ENCODE measurements at places on chromosomes 2 and 18.

GRCh38 chr2:146108993-146109392 lies 1589.1 kb upstream of the ZEB2 start:
- no peak for DNase-seq

GRCh38 chr2:200750323-200750910 lies 61.3 kb upstream of the BZW1 start:
- DNase-seq: no peak

- DNase-seq: no peak
Measured at GRCh38 chr2:53633441-53633840, 134.2 kb upstream of the CHAC2 start.

DNA sequence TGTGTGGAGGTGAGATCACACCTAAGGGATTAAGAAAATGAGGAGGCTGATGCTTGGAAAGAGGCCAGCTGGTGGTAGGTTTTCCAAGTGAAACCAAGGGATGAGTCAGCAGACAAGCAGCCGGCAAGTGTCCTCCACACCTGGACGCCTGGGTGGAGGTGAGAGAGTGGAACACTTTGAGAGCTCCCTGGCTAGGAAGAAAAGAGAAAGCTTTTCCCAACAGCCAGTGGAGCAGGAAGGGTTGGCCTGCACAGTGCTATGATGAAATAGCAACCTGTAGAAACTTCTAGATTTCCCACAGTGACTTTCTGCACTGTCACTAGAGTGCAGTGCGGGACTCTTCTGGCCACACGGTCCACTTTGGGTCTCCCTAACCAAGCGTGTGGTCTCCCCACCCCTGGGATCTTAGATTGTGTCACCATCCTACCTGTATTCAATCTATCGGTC lies 19.6 kb upstream of the IL37 start:
- DNase-seq: no peak

DNA sequence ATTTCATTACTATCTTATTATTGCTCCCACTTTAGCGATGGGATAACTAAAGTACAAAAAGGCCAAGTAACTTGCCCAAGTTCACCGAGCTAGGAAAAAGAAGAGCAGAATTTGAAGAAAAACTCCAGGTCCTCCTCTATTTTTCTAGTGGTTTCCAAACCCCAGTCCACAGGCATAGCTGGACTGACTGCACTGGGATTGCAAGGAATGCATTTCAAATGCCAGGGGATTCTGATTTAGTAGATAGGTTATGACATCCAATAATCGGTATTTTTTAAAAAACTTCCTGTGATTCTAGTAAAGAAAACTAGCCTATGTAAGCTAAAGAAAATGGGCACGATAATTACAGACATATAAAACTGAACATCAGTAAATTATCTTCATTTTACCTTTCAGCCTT lies 62.7 kb upstream of the GALNT5 start:
- DNase-seq: no peak

DNA sequence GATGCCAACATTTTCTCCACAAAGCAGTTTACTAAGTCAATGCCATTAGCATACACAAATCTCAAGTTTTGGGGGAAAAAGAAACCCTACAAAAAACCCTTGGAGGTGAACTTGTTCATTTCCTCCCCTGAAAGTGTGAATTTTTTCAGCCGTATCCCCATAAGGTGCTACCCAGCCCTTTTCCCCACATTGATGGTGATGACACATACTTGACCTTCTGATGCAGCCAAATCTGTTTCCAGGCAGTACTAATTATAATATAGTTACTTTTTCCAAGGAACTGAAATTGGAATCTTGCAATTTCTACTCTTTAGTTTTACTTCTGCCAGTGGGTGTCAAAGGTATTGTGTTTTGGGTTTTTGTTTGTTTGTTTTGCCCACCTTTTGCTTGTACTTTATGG lies 474.5 kb downstream of the TGIF1 start:
- no peak for DNase-seq

GRCh38 chr2:241978670-241979069 lies 109.1 kb downstream of the RTP5 start:
- DNase-seq: no peak

GRCh38 chr2:24611631-24612030 lies 120.6 kb downstream of the NCOA1 start:
- DNase-seq: no peak

- DNase-seq: no peak
Measured at GRCh38 chr18:9243029-9243428, 91.5 kb upstream of the TWSG1 start.

DNA sequence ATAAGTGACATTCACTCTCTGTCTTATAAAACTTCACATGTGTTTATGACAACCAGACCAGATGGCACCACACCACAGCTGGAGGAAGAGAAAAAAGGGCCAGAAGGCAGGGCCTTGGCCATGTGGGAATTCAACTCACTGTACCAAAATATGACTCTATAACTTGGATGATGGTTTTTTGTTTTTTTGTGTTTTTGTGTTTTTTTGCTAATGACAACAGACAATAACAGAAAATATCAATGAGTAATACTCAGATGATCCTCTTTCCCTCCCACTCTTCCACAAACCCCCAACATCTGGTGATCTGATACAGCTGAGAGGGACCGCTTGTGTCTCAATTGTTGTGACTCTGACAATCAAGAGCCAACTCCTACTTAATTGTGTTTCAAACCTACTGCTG lies 12.4 kb downstream of the NMI start:
- no peak for DNase-seq

DNA sequence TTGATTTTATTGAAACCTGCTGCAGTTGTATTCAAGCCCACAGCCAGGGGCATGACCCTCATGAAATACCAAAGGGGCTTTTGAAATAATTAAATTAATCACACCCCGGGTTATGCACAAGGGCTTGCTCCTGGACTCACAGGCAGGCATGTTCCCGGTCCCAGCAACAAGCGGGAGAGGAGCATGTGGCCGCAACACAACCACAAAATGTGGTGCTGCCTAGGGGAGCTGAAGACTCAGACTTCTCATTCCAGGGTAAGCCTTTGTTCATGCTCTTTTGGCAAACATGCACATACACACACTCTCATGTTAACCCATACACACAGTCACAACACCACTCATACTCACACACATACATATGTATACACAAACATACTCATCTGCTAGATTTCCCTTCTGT lies 233.7 kb upstream of the SMAD2 start:
- no peak for DNase-seq

GRCh38 chr2:52934323-52934898 lies 833.2 kb upstream of the CHAC2 start:
- no peak for DNase-seq

GRCh38 chr2:202375033-202375608 lies 1.0 kb upstream of the BMPR2 start:
- DNase-seq: peak; percentile 95

GRCh38 chr2:133570542-133570941 lies 2.3 kb upstream of the NCKAP5 start:
- DNase-seq: no peak

GRCh38 chr2:131036269-131036668 lies 57.0 kb downstream of the FAM168B start:
- no peak for DNase-seq

GRCh38 chr2:226903179-226903578 lies 67.3 kb downstream of the RHBDD1 start:
- no peak for DNase-seq

DNA sequence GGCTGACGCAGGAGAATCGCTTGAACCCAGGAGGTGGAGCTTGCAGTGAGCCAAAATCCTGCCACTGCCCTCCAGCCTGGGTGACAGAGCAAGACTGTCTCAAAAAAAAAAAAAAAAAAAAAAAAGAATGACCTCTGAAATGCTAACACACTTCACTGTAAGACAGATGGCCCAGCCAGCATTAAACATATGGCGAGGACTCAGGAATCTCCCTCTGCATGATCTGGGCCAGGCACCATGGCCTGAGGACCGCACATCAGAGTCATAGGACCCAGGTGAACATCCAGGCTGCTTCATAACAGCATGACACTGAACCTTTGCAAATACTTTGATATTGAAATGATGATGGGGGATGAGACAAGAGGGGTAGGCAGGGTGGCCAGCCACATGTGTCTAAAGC lies 56.1 kb upstream of the DNMT3A start:
- no peak for DNase-seq

- no peak for DNase-seq
Measured at GRCh38 chr2:218429911-218430692, 11.2 kb downstream of the VIL1 start.

DNA sequence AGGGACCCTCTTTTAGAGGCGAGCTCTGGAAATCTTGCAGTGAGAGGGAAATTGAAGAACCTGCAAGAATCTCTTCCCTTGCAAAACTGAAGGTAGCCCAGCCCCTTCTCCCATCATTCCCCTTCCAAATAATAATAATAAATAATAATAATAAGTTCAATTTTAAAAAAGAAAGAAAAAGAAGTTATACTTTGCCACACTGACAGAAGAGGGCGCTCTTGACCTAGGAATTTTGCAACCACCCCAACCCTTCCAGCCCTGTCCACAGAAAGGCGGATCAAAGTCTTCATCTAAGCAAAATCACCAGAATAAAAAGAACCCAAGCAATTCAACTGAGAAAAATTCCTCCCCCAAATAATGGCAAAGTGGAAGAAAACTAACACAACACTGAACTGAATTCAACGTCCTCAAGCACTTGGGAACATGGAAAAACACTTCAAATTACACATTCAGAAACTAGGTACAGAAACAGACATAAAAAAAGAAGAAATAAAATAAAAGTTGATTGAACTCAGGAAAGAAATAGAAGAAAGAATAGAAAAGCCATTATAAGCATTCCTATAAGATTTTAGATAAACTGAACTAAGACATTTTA lies 98.9 kb upstream of the GLS start:
- DNase-seq: peak; percentile 48

DNA sequence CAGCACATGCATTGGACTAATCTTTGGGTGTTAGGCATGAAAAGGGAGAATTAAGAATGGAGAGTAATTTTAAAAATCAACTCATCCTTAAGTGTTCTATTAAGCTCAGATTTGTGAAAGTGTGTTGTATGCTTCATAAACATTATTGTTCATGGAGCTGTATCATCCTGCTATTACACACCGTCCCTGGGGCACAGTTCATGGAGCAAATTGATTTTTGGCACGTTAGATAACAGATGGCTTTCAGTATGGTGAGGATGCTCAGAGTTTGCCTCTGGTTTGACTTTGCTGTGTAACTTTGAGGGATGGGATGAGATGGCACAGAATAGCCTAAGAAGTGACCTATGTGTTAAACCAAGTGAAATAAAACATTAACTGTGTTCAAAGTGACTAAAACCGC lies 97.1 kb downstream of the MGAT5 start:
- no peak for DNase-seq

- no peak for DNase-seq
Measured at GRCh38 chr2:145284551-145284950, 764.6 kb upstream of the ZEB2 start.

DNA sequence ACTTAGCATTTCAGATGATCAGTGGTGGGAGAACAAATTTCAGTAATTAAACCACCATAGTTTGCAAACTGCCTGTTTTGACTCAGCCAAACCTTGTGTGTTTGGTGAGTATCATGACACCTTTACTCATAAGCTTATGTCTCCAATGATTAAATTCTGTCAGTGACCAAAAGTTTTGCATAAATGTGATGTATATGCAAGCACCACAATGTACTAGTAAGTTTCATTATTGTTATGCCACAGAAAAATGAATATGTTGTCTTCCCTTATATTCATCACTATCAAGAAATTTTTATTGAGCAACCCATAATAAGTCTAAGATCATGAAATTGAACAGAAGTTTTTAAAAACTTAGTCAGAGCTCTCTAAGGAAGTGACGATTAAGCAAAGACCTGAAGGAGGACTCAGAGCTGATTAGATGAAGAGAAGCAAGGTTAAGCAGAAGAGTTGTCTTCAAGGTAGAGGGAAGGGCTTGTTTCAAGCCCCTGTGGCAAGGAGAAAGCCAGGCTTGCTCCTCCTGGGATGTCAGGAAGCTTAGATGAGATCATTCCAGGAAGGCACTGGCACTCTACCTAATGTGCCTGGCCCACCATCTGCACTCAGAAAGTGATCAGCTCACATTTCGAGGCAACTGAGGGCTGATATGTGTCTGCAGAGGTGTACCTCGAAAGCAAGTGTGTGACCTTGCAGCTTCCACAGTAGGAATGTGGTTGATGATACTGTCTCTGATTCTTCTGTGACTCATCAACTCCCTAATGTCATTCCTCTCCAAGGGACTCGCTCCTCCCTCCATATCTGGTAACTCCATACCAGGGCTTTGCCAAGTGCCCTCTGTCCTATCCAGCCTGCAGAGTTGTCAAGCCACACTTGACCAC lies 54.7 kb downstream of the KCTD18 start:
- DNase-seq: no peak

GRCh38 chr2:29012211-29012681 lies 31.1 kb downstream of the TOGARAM2 start:
- no peak for DNase-seq

GRCh38 chr2:3522961-3523421 lies 3.7 kb upstream of the ADI1 start:
- DNase-seq: no peak

DNA sequence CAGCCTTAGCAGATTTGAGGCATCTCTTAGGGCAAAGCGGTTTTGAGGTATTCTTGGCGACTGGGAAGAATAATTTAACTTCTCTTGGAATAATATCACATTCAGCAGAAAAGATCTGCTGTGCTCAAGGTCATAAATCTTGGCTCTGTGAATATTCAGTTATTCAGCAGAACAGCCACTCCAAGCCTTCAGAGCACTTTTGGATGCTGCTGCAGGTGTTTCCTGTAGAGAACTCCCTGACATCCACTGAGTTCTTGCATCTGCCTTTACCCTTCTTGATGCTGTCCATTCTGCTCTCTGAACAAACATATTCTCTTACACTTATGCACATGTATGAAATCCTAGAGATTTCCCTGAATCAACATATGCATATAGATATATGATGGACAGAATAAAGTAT lies 390.3 kb downstream of the NRXN1 start:
- no peak for DNase-seq

DNA sequence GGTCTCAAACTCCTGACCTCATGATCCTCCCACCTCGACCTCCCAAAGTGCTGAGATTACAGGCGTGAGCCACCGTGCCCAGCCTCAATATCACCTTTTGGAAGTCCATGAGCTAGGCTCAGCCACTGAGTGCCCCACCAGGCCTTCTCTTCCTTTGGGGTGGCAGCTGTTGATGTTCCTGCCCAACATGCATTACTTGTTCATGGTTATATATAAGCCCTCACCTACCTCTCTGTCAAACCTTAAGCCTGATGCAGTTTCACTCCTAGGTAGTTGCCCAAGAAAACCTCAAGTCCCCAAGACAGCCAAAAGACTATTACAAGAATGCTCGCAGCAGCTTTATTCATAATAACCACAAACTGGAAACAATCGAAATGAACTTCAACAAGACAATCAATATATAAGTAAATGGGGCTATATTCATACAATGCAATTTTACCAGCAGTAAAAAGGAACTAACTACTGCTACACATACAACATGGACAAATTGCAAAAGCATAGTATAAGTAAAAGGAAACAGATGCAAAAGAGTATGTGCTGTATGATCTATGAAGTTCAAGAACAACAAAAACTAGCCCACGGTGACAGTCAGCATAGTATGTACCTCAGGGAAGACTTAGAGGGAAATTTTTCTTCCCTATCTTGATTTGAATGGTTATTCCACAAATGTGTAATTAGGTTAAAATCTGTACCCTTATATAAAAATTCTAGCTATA lies 59.6 kb upstream of the REL start:
- DNase-seq: no peak
